ENCODE measurements at places on chromosomes 3 and 15. TPM values are rescaled to one million over a fixed set of nuclear protein-coding genes. Genes with fewer than 3 reads are reported as not detected.

Gene HDAC11
- 5.2 TPM for total RNA-seq

Gene INTS14
- total RNA-seq: 24.6 TPM

Gene CCR8
- total RNA-seq: not detected

Gene AMT
- total RNA-seq: 0.22 TPM

Gene BCHE
- total RNA-seq: 36.5 TPM

Gene SERPINI2
- total RNA-seq: not detected

Gene CAMKV
- under 0.01 TPM for total RNA-seq

Gene EDEM1
- 15.7 TPM for total RNA-seq

Gene KCNAB1
- 0.65 TPM for total RNA-seq

Gene GPR176
- 14.4 TPM for total RNA-seq

Gene CP
- total RNA-seq: 0.60 TPM

Gene GP5
- total RNA-seq: under 0.01 TPM

Gene NMB
- 4.6 TPM for total RNA-seq

Gene MRPS25
- total RNA-seq: 13.7 TPM

Gene PRTG
- 0.40 TPM for total RNA-seq

Gene ABCC5
- 8.9 TPM for total RNA-seq

Gene TMEM207
- not detected for total RNA-seq

Gene APOD
- total RNA-seq: 2.4 TPM

Gene UPK1B
- total RNA-seq: not detected

Gene KLHL40
- total RNA-seq: not detected

Gene MELTF
- 0.40 TPM for total RNA-seq

Gene GABRR3
- not detected for total RNA-seq

Gene ITIH1
- not detected for total RNA-seq

Gene ZNF35
- total RNA-seq: 14.3 TPM

Gene CCDC9B
- total RNA-seq: 8.9 TPM

Gene ARHGEF26
- total RNA-seq: under 0.01 TPM

Gene PFN2
- 4.2 TPM for total RNA-seq

Gene SRGAP3
- 0.44 TPM for total RNA-seq

Gene MESP2
- total RNA-seq: not detected

Gene VGLL3
- 0.22 TPM for total RNA-seq

Gene PAQR9
- total RNA-seq: not detected

Gene C3orf20
- not detected for total RNA-seq
